ENCODE measurements at places on chromosomes 3 and 15.
A peak's percentile ranks its signal among the peaks of the same experiment; 100 is the strongest.

- no peak for DNase-seq
These were observed 40.9 kb upstream of the CCDC80 start for GRCh38 chr3:112681822-112682325.

DNA sequence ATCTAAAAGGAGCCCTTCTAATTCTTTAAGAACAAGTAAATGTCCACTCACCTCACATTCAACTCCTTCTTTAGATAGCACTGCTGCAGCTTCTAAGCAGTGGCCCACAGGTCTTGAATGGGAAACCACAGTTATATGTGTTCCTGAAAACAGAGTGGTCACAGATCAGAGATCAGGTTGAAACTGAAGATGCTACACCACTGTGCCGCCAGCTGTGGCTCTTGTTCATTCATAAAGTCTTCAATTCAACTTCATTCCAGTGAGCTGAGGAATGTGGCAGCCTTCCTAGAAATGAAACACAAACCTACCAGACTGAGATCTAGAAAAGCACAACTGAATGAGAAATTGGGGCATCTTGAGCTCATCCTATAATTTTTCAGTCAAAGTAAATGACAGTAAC, 4.0 kb downstream of the PDHB start:
- no peak for DNase-seq

- DNase-seq, result peak; percentile 38
These were observed 141.9 kb upstream of the CCDC54 start for GRCh38 chr3:107235193-107235927.

DNA sequence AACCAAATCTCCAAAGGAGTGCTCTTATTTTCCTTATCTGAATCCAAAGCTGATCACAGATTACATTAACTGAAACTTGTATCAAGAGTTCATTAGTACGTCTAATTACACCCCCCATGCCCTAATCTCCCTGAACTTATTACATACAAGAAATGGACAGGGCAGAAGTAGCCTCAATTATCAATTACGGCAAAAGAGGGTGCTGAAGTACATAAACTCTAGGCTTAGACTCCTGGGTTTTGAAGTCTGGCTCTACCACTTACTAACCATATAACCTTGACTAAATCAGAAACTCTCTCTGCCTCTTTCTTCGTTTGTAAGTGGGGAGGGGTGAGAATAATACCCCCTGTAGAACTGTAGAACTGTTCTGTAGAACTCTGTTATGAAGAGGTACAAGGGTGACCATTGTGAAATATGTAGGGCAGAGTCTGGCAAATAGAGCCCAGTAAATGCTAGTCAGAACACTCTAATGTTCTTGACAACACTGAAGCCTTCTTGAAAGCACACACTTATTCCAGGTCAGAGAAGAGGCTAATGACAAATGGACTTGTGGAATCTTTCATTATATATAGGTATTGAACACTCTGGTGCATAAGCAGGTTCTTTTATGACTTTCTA, 19.6 kb upstream of the OR5K4 start:
- no peak for DNase-seq

DNA sequence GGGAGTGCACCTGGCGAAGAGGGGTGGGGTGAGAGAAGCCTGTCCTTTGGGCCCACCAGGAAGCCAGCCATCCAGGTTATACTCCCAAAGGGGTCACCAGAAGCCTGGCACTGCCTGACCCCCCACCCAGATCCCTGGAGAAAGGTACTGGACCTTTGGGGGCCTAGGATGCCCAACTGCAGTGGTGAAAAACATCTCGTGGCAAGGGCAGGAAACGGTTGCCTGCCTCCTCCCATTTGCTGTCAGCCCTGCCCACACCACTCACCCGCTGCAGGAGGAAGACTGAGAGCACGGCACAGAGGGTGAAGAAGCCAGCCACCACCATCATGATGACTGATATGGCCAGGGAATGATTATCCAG, 2.2 kb upstream of the ULK3 start:
- DNase-seq, result no peak

DNA sequence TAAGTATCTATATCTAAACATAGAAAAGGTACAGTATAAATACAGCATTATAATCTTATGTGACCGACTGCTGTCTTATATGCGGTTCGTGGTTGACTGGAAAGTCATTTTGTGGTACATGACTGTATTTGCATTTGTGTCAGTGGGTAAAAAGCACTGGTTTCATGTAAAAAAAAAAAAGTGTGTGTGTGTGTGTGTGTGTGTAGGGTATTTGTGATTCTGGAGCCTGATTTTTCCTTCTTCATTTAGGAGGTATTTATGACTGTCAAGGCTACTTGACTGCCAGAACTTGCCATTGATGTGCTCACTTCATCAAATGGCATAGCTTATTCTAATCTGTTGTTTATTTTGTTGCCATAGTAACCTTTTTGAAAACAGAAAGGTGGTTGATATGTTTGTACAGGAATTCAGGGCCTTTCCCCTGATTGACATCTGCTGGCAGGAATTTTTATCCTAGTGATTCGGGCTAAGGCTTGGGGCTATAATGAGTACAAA, 63.2 kb downstream of the AKAP13 start:
- DNase-seq, result no peak

- no peak for DNase-seq
These were observed 11.2 kb upstream of the ATP11B start for GRCh38 chr3:182782149-182782548.

DNA sequence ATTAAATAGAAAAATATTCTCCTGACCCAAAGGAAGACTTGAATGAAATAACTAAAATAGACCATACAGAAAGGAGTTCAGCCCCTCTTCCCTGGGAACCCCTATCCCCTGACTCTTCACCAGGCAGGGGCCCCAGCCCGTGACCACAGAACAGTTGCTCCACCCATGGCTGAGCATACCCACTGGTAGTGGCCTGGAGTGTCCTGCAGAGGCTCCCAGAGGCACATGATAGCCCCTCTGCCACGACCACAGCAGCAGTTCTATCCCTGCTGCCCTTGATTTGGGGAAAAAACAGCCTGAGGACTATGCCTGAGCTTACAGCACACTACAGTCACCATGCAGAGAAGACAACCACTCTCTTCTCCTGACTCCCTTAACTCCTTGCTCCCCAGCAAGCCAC, 31.8 kb downstream of the TTC14 start:
- DNase-seq, result no peak

- DNase-seq, result no peak
These were observed 38.5 kb downstream of the C2CD4A start for GRCh38 chr15:62105266-62105665.

DNA sequence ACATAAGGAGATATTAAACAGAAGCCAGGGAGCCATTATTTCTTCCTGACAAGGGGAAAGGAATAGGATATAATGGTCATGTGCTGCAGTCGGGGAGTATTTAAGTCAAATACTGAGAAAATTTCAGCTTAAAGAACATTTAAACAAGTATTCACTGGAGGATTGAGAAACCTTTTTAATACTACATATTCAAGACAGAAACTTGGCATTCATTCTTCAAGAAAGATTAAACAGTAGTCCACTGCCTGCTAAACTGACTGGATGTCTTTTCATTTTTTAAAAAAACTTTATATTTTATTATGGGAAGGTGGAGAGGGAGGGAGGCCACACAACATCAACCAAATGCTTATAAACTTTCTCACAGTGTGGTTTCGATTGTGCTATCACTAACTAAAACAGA, 107.4 kb upstream of the CBLB start:
- no peak for DNase-seq

DNA sequence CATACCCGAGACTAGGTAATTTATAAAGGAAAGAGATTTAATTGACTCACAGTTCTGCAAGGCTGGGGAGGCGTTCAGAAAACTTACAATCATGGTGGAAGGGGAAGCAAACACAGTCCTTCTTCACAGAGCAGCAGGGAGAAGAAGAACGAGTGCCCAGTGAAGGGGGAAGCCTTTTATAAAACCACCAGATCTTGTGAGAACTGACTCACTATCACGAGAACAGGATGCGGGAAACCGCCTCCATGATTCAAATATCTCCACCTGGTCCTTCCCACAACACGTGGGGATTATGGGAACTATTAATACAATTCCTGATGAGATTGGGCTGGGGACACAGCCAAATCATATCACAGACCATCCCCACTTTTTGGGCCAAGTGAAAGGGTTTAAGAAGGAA, 58.8 kb upstream of the CTXND1 start:
- DNase-seq, result no peak

GRCh38 chr3:151276038-151276686, 2.2 kb downstream of the P2RY14 start:
- no peak for DNase-seq

- peak; percentile 17 for DNase-seq
These were observed 155.8 kb upstream of the FRMD4B start for GRCh38 chr3:69541711-69542088.

DNA sequence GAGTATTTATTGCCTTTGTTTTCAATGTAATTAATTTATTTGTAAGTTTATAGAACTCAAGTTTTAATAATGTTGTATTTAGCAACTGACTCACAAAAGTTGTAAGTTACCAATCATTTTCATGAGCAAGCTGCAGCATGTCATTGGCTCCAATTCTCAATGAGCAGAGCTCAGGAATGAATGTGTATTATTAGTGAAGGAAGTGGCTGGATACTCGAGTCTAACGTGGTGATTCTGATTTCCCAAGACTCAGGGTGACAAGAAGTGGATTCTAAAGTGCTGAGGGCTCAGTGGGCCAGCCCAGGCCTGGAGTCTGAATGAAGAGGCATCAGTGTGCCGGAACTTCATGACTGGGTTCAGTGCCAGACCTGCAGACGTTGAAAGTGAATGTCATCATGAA, 39.6 kb downstream of the CLDN11 start:
- no peak for DNase-seq

GRCh38 chr3:11379238-11379823, 107.1 kb downstream of the ATG7 start:
- DNase-seq, result no peak

DNA sequence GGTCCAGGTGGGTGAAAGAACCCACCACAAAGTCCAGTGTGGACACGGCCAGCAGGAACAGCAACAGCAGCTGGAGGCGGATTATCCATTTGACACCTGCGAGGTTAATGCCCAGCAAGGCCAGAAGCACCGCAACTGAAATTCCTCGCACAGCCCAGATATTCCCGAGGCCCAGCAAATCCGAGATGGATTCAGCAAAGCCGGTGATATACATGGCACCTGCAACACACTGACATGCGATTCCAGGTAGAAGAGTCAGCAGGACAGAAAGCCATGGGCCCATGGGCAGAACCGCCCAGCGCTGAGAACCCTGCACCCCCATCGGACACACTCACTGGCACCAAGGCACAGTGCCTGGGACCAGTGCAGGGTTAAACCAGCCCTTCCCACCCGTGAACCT, 34.8 kb downstream of the SLC12A8 start:
- no peak for DNase-seq

- no peak for DNase-seq
These were observed 32.6 kb downstream of the COL6A5 start for GRCh38 chr3:130377960-130378676.

DNA sequence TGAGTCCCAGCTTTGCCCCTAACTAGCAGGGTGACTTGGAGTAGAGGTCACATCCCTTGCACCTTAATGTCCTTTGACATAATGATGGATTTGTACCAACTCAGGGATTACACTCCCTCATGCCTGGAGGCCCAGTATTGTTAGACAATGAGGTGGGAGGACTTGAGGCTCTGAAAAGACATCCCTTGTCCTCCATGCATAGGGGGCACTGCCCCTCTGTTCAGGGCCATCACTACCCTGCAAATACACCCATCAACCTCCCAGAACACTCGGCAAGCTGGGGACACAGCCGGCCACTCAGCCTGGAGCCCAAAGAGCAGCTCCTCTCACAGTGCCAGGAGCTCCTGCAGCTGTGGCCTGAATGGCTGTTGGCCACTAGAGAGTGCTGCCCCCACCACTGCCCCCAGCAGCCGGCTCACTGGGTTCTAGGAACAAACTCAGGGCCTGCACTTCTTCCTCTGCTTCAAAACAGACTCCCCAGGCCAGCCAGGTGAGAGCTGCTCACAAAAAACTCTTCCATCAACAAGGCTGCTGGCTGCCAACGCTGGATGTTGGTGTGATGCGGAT, 90.2 kb downstream of the GABRB3 start:
- DNase-seq, result no peak

DNA sequence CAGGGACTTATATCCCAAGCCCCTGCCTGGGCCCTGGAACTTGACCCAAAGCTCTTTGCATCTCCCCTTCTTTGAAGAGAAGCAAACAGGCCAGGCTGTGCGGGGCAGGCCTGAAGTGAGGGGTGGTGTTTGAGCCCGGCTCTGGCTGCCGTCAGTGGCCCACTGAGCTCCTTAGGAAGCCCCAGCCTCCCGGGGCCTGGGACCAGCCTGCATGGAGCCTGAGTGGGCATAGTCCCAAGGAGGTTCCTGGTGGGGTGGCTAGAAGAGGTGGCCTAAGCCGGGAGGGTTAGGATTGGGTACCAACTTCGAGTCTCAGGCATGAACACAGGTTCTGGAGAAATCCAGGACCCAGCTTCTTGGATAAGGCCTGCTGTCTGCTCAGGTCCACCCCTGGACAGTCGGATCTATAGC, 6.4 kb downstream of the TMIE start:
- DNase-seq, result no peak

- DNase-seq, result no peak
These were observed 20.7 kb downstream of the POPDC2 start for GRCh38 chr3:119639494-119640350.

GRCh38 chr3:75768303-75769017, 16.9 kb downstream of the ZNF717 start:
- DNase-seq, result no peak

DNA sequence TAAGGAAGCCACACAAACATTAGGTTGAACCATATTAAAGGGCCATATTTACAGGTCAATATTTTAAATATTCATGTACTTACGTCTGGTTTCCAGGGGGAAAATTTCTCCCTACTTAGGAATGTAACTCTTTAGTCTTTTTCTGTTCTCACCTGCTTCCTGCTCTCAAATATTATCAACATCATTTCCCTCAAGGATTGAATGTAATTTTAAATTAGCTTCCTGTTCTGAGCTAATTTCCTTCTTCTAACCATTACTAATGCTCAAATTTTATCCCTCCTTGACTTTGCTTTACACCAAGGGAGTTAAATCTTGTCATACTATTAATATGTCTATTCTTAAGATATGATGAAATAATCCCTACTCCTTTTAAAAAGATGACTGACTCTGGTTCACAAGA, 103.4 kb upstream of the UBP1 start:
- no peak for DNase-seq

DNA sequence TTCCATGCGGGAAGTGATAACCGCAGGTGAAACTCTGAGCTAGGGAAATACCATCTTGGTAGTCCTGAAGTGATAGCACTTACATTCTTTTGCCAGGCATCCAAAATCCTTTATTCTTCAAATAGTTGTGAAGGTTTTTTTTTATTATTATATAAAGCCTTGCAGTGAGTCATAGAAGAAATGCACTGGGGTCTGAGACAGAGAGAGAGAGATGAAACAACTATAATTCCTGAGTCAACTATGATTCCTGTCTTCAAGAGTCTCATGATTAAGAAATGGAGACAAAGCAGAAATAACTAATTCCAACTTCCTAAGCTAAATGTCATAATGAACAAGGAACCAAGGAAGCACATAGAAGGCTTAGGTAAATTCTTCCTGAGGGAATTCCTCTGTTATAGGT, 495.6 kb downstream of the LPP start:
- DNase-seq, result no peak

- DNase-seq, result peak; percentile 38
These were observed 44.7 kb upstream of the NR2F2 start for GRCh38 chr15:96285729-96286254.

GRCh38 chr15:74007820-74008371, 13.4 kb downstream of the PML start:
- DNase-seq, result no peak
